Left lobe of liver (tissue), 2 donors: ENCODE measurements at places on chromosomes 4 and X. TPM values are rescaled to one million over a fixed set of nuclear protein-coding genes. Genes with fewer than 3 reads are reported as not detected.

The SHROOM2 gene
- 4.7 TPM for total RNA-seq

The NPY1R gene
- total RNA-seq = 3.2 TPM

The PPAT gene
- 4.7 TPM for total RNA-seq

The TLR3 gene
- 7.7 TPM for total RNA-seq

The TLR2 gene
- total RNA-seq = 5.0 TPM

The PHEX gene
- not detected for total RNA-seq

The SPANXA2 gene
- total RNA-seq = not detected

The CT45A2 gene
- total RNA-seq = not detected

The SPANXB1 gene
- not detected for total RNA-seq

The ERCC6L gene
- total RNA-seq = 0.08 TPM

The BMPR1B gene
- total RNA-seq = 0.93 TPM

The NIPAL1 gene
- 11.6 TPM for total RNA-seq

The EIF4E gene
- total RNA-seq = 29.5 TPM

The NPFFR2 gene
- total RNA-seq = not detected

The ANKRD37 gene
- 5.7 TPM for total RNA-seq

The CYLC1 gene
- total RNA-seq = not detected

GRCh38 chr4:184282895-184283654, 65.4 kb upstream of the ENPP6 start:
- DNase-seq = no peak

DNA sequence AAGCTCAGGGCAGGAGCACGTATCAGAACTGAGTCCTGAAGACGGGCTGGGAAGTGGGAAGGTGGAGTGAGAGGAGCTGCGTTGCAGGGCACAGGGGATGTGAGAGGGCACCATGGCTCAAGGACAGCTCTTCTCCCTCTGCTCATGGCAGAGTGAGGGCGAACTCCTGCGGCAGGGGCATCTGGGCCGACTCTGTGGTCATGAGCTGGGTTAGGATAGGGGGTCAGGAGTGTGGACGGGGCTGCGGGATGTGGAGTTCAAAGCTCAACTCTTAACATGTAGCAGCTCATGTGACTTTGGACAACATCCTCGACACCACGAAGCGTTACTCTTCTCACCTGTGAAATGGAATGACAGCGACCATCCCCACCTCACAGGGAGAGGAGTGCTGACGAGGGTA, 19.4 kb upstream of the SORCS2 start:
- no peak for DNase-seq

DNA sequence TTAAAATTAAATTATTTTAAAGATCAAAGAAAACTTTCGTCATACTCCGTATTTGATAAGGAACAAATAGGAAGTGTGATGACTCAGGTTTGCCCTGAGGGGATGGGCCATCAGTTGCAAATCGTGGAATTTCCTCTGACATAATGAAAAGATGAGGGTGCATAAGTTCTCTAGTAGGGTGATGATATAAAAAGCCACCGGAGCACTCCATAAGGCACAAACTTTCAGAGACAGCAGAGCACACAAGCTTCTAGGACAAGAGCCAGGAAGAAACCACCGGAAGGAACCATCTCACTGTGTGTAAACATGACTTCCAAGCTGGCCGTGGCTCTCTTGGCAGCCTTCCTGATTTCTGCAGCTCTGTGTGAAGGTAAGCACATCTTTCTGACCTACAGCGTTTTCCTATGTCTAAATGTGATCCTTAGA, at the start of gene CXCL8:
Gene CXCL8 (plus strand): TSS at position 217 of the 426 bp plus-strand sequence. CDS start 90 bp downstream, at position 307.
- peak; percentile 65 for DNase-seq

GRCh38 chr4:99754756-99755155, 61.9 kb upstream of the DAPP1 start:
- DNase-seq = no peak

DNA sequence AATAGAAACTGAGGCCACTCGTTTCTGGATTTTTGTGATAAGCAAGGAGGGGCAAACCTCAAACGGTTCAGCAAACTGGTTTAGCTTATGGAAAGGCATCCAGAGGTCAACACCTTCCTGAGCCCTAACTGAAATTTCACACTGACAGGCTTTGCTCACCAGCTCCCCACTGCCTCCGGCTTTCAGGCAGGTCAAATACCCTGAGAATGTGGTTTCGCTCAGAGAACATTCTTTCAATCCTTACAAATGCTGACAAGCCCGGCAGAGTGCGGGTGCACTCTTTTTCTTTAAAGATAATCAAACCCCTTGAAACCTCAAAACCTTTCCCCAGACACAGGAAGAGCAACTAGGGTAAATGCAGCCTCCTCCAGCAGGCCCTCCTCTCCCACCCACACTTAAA, 41.5 kb downstream of the CD40LG start:
- no peak for DNase-seq

DNA sequence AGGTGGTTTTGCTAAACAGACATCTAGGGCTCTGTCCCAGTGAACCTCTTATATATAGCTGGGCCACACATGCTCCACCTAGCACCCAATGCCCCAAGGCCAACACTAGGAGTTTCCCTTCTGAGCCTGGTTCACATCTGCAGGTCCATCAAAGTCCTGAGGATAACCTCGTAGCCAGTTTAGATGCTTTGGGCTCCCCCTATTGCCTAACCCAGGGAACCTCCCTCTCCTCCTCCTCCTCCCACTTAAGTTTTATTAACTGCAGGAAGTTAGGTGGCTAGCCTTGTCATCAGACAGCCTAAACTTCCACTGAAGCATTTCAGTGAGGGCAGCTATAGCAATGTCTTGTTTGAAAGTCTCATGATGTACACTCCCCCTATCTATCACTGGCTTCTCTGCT, 88.0 kb downstream of the GUCY2F start:
- no peak for DNase-seq

DNA sequence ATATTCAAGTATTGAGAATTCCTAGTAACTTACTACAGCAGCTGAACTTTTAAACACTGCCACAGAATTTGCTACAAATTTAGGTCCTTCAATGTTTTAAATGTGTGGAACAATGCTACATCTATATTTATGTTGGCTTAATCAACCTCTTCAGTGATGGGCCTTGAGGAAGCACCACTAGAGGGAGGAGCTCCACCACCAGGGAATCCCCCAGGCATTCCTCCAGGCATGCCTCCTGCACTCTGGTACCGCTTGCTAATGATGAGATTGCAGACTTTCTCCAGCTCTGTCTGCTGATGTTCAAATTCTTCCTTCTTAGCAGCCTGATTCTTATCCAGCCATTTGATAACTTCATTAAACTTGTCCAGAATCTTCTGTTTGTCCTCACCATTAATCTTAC, 190.8 kb downstream of the HTR2C start:
- DNase-seq = no peak

DNA sequence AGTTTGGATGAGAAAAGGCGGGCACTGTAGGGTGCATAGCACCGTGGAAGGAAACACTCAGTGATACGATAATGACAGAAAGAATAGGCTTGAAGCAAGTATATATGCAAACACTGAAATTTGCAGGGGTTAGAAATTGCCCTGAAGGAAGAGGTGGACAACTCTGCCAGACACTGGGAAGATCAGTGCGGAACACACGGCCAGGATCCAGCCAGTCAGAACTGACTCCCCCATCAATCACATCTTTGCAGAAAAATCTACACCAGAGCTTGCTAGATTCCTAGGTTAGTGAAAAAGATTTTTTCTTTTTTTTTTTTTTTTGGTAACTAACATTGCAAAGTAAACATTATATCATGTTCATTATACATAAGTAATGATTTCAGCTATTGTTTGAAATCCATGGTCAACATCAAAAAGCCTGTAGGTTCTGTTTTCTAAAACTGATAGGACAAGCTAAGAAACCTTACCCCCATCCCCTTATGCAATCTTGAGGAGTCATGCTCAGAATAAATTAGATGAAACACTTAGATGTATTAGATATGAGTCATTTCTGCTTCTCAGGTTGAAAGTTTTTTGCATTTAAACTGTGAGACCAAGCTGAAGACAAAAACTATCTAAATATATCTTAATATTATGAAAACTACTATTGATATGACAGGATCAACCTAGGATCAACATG, 38.9 kb downstream of the TRIML1 start:
- DNase-seq = no peak

DNA sequence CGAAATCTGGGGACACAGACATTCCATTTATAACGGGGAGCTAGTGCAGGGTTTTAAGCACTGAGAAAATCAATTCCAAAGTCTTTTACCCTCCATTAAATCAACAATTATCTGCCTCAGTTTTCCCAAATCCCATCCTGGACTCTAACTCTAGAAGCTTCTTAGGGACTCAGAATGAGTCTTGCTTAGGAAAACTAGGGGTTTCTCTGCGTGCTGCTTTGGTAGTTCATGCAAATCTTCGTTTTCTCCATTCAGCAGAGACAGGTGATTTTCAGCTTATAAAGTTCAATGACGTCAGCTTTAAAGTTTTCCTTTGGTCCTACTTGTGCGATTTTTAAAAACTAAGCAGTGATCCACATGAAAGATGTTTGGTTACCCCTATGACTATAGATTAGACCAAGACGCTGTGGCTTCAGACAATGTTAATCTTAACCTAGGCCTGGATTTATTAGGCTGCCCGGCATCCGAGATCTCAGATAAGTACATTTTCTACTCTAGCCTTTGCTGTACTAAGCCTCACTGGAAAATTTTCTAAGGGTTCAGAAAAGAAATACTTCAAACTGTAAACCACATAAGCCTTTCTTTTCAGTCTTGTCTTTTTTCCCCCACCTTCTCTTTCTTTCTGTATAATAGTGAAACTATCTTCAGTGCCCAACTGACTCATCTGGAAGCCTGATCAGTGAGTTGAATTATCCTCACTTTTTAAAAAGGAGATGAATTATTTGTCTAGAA, 121.4 kb upstream of the GATB start:
- DNase-seq = no peak

DNA sequence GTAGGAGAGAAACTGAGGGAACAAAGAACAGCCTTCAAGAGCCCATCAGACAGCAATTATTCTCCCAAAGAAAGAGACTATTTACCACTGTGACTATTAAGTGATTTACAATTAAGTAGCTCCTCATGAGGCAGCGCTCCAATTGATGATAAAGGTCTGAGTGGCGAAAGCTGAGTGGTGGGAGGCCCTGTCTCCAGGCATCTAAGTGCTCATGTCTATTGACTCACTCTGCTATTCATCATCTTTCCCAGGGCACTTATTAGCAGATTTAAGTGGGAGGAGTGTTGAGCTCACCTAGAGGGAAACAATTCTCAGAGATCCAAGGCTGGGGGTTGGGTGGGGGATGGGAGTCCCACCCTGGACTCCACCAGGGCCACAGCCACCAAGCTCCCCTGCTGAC, 23.3 kb downstream of the AMER1 start:
- no peak for DNase-seq

- no peak for DNase-seq
Observed at GRCh38 chr4:141501931-141502330, 134.5 kb upstream of the IL15 start.

GRCh38 chr4:19492606-19493005, 759.1 kb upstream of the SLIT2 start:
- no peak for DNase-seq

DNA sequence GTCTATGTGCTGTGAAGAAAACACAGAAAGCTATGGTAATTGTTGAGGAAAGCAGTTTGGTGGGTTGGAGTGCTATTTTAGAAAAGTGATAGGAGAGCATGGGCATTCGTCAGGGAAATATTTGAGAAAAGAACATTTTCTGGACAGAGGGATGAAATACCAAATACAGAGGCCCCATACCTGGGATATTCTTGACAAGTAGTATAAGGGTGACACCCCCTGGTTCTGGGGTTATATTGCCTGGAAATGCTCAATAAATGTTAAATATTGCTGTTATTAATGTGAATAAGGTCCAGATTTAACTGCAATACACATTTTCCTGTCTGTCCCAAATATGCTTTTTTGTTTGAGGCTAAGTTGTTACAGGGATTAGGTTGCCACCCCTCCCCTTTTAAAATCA, 42.9 kb downstream of the WWC2 start:
- no peak for DNase-seq

- DNase-seq = no peak
Observed at GRCh38 chrX:8204169-8204935, 33.3 kb upstream of the VCX2 start.

DNA sequence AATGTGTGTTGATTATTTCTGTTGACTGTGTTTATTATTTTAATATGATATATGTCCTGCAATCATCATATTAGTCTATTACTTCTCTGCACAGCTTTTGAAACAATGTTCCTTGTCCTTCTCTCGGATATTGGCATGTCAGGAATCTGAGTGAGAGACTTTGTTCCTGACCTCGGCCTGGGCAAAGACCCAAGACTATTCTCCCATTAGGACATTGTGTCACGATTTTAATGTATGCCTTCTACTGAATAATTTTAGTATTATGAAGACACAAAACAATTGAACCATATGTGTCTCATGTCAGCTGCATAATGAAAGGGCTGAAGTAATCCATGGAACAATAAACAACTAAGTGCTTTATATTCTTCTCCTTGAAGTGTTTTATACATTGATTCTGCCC, 580.8 kb upstream of the TENM3 start:
- no peak for DNase-seq

GRCh38 chrX:11478026-11478425, 184.8 kb downstream of the AMELX start:
- DNase-seq = no peak

- DNase-seq = no peak
Observed at GRCh38 chrX:63657821-63658220, 127.2 kb downstream of the ARHGEF9 start.

DNA sequence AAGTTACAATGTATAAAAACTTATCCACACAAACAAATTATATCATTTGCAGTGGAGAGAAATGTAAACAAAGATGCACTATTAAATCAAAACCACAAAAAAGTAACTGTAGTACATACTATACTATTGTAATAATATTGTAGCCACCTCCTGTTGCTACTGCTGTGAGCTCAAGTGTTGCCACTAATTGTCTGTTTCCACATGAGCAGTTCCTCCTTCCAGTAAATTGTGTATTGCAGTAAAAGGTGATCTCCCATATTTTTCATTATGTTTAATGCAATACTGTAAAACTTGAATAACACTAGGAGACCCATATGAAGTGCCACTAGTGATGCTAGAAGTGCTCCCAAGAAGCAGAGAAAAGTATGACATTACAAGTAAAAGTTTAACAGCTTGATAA, 11.7 kb downstream of the LIN54 start:
- no peak for DNase-seq

DNA sequence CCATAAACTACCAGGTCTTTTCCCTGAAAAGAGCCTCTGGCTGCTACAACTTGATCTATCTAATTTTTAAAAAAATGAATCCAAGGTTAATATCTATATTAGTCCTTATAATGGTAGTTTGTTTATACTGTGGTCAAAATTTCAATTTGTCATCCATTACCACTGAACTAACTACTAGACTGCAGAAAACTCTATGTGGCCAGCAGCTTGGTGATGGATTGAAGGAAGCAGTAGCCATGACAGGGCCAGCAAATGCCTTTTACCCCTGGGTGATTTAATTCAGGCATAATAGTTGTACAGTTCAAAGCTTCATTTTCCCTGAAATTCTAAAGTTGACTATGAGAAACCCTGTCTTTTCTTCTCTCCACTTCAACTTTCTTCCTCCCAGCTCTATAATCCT, 30.4 kb upstream of the PPARGC1A start:
- no peak for DNase-seq

DNA sequence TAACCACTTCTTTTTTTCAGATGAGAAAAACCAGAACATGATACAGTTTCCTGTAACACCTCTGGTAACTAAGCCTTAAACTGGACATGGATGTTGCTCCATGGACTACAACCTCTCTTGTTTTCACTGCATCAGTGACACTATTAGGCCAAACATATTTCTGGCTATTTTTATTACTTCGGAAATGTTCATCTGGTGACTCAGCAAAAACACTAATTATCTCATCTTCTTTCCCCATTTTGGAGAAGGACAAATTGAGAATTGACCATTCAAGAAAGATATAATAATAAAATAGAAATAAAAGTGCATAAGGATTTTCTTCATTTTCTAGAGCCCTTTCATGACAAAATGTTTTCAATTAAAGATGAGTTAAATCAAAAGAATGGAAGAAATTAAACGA, 361.9 kb upstream of the TECRL start:
- no peak for DNase-seq
